ENCODE measurements at places on chromosomes 12 and 14. TPM values are rescaled to one million over a fixed set of nuclear protein-coding genes. Genes with fewer than 3 reads are reported as not detected.
A peak's percentile ranks its signal among the peaks of the same experiment; 100 is the strongest.

The KERA gene
- total RNA-seq, result not detected

The FKBP11 gene
- 62.7 TPM for total RNA-seq

- no peak for DNase-seq
Measured at GRCh38 chr12:19657732-19658130, 218.4 kb downstream of the AEBP2 start.

The LYZ gene
- total RNA-seq, result not detected

DNA sequence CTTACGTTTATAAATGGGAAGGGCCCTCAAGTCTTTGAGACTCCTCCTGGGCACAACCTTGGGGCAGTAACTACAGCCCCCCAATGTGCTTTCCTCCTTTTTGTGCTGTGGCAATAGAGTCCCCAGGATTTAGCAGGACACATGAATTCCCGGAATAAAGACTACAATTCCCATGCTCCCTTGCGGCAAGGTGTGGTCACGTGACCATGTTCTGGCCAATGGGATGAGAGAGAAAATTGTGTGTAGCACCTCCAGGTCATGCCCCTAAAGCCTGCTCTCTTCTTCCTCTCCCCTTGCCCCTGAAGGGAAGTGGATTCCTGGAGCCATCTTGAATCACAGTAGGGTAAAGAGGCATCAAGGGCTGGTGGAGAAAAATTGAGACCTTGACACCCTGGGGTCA is 295.1 kb upstream of the SFSWAP start:
- DNase-seq, result no peak

GRCh38 chr12:22759769-22760674 is 135.1 kb downstream of the ETNK1 start:
- DNase-seq, result no peak

DNA sequence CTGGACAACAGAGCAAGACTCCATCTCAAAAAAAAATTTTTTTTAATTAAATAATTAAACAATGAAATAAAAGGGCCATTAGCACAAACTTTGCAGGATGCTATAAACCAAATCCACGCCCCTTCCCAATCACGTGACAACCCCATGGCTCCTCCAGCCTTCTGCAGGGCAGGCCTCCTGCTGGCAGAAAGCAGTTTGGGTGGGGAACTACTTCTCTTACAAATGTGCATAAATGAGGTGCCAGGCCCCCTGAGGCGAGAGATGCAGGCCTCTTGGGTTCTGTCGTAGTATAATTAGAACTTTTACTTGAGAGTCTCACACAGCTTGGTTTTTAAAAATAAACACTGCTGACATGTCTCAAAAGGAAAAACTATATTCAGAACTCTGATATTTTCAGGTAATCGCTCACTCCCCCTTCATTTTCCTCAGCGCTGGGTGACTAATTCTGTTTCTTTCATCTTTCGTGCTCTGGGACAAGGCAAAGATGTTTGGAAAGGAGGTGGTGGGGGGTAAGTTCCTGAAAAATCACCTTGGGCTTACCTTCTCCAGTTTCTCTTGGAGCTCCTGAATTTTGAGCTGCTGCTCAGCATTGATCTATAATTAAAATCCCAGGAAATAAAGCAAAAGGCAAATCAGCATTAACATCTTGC is 101.7 kb downstream of the CIT start:
- no peak for DNase-seq

The KLRC2 gene
- total RNA-seq, result not detected

The STAB2 gene
- not detected for total RNA-seq

GRCh38 chr14:39988939-39989338 is 556.7 kb upstream of the FBXO33 start:
- no peak for DNase-seq

DNA sequence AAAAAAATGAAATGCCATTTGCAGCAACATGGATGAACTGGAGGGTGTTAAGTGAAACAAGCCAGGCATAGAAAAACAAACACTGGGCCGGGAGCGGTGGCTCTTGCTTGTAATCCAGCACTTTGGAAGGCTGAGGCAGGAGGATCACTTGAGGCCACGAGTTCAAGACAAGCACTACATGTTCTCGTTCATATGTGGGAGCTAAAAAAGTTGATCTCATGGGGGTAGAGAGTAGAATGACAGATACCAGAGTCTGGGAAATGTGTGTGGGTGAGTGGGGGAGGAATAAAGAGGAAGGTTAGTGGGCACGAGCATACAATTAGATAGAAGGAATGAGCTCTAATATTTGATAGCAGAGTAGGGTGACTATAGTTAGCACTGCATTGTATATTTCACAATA is 21.5 kb downstream of the CACNA2D4 start:
- DNase-seq, result no peak

The PLXNC1 gene
- 22.7 TPM for total RNA-seq

DNA sequence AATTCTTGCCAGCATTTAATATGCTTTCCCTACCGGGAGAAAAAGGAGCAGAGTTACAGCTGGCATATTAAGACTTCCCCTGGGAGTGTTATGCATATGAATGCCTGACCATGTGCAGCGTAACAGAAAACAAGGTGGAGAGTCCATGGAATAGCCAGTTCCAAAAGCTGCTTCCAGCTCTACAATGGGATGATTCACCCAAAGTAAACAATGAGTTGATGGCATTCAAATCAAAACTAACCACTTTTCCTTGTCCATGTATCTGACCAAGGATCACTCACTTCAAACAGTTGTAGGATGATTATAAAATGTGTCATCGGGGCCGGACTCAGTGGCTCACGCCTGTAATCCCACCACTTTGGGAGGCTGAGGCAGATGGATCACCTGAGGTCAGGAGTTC is 48.1 kb upstream of the BICDL1 start:
- DNase-seq, result no peak

- no peak for DNase-seq
Measured at GRCh38 chr12:90062799-90063198, 354.2 kb upstream of the ATP2B1 start.

The GLIPR1L2 gene
- total RNA-seq, result not detected

DNA sequence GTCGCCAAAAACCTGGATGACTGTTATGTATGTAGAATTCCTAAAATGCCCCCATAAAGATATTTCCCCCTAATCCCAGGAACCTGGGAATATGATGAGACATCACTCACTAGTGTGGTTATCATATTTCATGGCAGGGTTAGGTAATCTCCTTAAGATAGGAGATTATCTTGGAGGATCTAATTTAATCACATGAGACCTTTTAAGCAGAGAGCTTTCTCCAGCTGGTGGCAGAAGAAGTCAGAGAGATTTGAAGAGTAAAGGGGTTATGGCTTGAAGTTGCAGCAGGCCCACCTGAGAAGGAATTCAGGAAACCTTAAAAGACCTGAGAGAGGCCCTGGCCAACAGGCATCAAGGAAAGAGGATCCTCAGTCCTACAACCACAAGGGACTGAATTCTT is 53.6 kb downstream of the DYRK2 start:
- DNase-seq, result no peak

GRCh38 chr14:21023817-21024584 is 860 bp downstream of the NDRG2 start:
- no peak for DNase-seq

The PTPRB gene
- not detected for total RNA-seq

DNA sequence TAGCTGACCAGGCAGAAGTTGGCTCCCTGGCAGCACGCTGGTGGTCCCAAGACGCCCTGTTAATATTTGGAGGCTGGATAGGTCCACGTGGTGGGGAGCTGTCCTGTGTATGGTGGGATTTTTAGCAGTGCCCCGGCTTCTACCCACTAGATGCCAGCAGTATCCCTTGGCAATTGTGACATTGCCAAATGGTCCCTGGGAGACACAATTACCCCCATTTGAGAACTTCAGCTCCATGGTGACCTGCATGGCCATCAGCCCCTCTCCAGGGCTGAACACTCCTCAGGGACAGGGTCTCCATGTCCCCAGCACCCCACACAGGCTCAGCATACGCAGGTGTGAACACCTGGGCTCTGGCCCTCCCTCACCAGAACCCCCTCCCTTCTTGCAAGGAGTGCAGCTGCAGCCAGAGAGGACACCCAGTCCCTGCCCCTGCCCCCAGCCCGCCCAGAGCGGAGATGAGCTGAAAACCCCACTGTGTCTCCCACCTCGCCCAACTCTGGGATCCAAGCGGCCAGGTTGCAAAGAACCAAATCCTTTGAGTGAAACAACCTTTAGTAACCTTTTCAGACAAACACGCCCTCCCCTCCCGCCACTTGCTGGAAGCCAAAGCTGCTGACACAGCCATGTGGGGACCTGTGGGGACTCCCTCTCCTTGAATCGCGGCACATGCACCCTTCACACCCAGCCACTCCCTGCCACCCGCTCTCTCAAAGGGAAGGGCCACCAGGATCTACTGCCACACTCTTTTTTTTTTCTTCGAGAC is 120.4 kb downstream of the CALM1 start:
- no peak for DNase-seq

The ATP2B1 gene
- 24.7 TPM for total RNA-seq

- DNase-seq, result no peak
Measured at GRCh38 chr14:77206877-77207389, 25.3 kb downstream of the TMEM63C start.

- DNase-seq, result peak; percentile 22
Measured at GRCh38 chr14:50559990-50560930, at the start of gene ATL1. Gene ATL1, plus strand, starts transcription at chr14:50560145. Its CDS starts 121 bp downstream, at chr14:50560266.

The CLEC12A gene
- not detected for total RNA-seq

- DNase-seq, result no peak
Measured at GRCh38 chr12:98228683-98229539, 286.5 kb upstream of the TMPO start.

DNA sequence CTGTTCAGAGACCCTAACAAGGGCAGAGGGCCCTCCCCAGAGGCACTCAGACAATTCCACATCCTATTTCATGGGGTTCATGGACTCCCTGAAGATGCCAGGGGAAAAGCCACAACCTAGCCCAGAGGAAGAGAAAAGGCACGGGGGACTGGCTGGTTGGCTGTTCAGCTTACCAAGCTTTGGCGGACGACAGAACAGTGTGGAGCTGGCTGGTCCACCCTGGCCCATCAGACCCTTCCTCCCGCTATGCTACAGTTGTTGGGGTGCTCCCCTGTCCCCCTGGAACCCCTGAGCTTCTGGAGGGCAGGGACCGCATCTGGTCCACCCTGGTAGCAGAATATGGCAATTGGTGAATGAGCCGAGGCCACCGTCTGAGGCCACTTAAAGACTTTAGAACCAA is 6.3 kb downstream of the TESC start:
- DNase-seq, result no peak

- no peak for DNase-seq
Measured at GRCh38 chr12:69065775-69066174, 132.8 kb upstream of the CPM start.

The TSHR gene
- total RNA-seq, result 0.47 TPM

DNA sequence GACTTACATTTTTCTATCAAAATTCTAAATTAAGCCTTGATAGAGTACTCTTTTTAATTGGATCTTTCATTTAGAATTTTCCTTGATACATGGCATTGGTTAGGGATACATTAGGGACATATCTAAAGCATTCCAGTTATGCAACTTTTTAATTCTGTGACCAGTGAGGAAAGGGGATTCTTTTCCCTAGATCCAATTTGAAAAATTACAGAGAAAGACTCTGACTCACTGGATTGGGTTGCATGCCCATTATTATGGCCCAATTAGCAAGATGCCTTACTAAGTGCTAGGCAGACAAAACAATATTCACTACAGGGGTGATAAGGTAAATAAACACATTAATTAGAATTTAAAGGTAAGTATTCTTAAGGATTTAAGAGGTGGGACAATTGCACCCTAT is 5.2 kb upstream of the RAD52 start:
- DNase-seq, result no peak

DNA sequence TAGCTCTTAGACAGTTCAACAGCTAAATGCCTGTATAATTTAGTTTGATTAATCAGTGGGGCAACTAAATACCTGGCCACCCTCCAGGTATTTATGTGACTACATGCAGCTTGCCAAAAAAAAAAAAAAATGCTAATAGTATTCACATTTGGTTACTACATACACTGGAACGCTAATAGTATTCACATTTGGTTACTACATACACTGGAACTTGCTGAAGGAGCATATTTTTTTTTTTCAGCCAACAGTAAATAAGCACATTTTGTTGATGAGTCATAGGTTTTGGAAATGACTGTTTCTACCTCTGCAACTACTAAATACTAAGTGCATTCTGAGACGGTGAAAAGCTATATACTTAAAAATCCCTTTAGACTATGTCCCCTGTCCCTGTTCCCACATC is 1172.3 kb downstream of the LRFN5 start:
- no peak for DNase-seq

- no peak for DNase-seq
Measured at GRCh38 chr12:123057513-123058265, 77.2 kb downstream of the ARL6IP4 start.

GRCh38 chr14:55976655-55977054 is 141.6 kb upstream of the PELI2 start:
- no peak for DNase-seq

The ACSS3 gene
- not detected for total RNA-seq

The CYP27B1 gene
- 9.9 TPM for total RNA-seq

The HOTAIR gene
- not detected for total RNA-seq

DNA sequence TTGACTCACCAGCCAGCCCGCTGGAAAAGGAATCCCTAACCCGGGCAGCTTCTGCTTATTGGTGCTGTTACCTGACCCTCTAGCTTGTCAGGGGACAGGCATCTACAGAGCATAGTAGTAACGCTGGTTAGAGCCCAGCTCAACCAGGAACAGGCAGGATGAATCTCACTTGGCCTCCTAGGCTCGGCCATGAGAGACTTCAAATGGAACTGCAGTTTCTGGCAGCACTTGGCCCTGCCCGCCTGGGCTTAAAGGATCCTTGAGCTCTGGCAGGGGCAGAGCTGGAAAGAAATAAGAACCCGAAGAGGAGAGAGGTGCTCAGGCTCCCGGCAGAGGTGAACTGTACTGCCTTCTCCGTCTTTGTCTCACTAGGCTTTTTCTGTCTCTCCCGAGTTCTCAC is 2.3 kb upstream of the LHX5 start:
- DNase-seq, result no peak

DNA sequence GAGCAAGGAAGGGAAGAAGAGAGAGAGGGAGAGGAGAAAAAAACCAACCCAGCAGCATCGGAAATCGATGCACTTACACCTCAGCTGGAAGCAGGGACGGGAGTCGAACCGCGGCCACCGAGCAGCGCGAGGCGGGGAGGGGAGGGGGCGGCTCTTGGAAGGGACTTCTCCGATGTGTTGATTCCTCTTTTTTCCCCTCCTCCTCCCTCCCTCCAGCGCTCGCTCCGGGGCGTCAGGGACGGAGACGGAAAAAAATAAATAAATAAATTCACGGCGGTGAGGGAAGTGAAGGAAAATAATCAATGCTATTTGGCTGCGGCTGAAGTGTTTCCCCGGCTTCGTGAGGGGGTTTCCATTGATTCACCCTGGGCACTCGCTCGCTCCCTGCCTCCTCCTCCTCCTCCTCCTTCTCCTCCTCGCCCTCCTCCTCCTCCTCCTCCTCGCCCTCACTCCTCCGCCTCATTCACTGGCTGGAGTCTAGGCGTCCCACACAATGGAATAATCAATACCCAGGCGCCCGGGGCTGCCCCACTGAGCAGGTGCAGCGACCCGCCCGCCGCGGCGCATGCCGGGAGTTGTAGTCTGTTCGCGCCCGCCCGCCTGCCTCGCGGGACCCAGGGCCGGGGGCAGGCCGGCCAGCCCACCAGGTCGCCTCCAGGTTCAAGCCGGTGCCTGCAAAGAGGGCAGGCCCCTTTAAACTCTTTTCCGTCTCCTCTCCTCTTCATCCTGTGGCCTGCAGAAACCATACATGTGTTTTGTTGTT is at the start of gene ZFHX2:
ZFHX2 (minus strand) TSS at position 500 of the 763 bp plus-strand sequence. CDS start 16,440 bp downstream, outside the sequence.
- peak; percentile 76 for DNase-seq
